ENCODE measurements at places on chromosomes 3 and 15.
A peak's percentile ranks its signal among the peaks of the same experiment; 100 is the strongest.

- DNase-seq, result peak; percentile 74
These were observed 141.9 kb downstream of the PGPEP1L start for GRCh38 chr15:98865397-98866339.

DNA sequence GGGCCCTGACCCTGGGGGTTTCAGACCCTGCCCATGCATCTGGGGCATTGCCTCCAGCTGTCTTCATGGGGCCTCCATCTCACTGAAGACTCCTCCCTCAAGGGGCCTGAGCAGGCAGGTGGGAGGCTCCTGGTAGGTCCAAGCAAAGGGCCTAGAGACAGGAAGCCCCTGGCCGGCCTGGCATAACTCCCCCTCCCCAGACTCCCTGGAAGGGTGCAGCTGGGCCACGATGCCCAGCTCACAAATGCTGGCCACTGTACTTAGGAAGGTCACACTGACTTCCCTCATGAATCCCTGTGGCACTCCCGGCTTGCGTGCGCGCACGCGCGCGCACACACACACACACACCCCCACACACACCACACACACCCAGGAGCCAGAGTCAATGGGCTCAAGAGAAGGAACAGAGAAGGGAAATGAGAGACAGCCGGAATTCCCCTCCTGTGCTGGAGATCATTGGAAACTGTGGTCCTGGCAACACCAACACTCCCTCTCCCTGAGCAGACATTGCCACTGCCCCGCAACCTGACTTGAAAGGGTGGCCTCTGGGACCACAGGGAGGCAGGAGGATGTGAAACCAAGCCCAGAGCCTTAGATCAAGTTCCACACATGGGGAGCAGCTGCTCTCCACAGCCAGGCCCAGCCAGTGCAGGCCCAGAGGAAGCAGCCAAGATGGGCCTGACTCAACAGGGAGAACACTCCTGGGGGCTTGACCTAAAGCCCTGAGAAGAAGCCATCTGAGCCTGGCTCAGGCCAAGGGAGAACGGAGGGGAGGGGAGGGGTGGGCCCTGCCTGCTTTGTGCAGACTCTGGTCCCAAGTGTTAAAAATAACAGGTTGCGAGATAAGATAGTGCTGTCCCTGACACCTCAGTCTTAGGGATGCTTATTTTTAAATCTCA lies 69.7 kb downstream of the SCN5A start:
- DNase-seq, result no peak

DNA sequence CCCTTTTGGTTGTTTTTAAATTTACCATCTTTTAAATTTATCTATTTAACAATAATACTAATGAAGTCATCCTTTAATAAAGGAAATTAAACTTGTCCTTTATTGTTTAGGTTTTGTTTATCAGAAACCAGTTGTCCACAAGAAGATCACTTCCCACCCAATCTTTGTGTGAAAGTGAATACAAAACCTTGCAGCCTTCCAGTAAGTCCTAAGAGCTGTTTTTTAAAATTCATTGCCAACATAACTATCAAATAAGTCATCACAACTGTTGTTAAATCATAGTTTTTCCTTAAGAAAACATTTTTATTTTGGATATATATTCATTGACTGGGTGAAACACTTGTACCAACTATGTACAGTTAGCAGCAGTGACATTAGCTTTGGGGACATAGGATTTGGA lies 59.4 kb downstream of the CALML4 start:
- no peak for DNase-seq

DNA sequence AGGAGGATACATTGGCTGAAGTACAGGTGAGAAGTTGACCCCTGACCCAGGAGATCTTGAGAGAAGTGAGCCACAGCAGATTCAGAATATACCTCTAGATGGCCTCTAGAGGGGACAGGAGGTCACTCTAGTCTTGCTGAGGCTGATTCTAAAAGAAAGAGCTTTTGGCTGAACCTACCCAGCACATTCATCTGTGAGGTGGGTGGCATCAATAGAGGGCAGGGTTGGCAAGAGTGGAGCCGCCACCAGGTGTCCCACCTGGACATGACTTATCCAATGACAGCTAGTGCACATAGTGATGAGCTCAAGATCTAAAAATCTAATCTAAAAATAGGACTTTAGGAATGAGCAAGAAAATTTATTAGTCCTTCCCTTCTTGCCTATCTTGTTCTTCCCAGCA lies 51.6 kb downstream of the CYP19A1 start:
- DNase-seq, result no peak

DNA sequence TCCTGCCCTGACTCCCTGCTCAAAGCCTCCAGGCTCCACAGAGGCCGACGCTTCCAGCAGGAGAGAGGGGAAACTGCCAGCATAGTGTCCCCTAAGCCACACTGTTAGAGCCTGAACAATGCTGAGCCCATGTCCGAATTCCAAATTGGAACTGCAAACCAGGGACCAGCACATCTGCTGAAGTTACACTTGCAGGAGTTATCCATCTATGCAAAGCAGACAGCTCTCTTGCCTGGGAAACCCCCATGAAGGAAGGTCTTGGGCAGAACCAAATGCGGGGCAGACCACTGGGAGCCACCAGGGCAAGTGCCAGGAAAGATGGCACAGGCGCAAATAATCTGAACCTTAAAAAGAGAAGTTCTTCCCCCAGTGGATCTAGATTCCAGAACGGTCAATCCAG lies 625 bp downstream of the LRRC15 start:
- no peak for DNase-seq

- DNase-seq, result no peak
These were observed 52.0 kb downstream of the SMAD3 start for GRCh38 chr15:67117370-67117769.

GRCh38 chr15:63421433-63421832 lies 39.8 kb upstream of the CA12 start:
- no peak for DNase-seq

- DNase-seq, result no peak
These were observed 449.3 kb upstream of the THRB start for GRCh38 chr3:24943961-24944360.

DNA sequence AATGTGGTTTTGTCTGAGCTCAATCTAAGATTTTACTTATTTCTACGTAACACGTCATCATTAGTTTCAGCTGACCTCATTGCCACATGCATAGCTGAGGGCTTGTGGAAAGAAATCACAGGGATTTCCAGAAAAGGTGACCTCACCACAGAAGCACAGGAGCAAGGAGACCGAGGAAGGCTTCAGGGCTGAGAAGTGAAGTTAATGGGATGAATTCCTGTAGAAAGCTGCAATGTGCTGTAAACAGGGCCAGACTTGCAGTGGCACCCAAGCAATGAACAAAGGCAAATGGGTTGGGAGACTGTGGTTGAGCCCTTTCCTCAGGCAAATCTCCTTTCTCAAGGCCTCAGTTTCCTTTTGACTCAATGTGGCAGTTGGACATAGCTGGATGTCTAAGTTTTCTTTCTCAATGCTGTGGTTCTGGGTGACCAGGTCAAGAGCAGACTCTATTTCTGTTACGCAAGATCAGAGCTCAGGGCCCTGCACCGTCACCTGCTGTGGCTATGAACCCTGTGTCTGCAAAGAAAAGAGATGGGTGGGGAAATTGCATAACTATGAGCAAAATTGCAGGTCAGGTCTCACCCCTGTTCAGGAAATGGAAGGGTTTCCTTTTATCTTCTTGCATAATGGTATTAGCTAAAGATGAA lies 252.2 kb upstream of the TBL1XR1 start:
- no peak for DNase-seq

GRCh38 chr3:172287937-172288477 lies 160.2 kb downstream of the GHSR start:
- no peak for DNase-seq

DNA sequence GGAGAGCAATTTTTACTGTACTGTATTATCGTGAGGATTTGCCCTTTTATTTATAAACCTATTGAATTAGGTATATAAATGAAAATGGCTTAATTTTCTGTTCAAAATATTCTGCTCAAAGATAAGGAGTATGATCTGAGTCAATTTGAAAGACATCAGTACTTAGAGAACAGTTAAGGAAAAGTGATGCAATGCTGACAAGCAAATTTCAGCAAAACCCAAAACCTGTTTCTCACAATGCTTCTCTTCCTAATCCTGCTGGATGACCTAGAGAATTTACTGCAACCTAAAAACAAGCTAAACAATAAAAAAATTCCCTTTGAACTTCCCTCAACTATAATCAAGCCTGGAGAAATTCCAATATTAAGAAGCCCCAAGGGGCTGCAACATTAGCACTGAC lies 82.7 kb downstream of the RFX7 start:
- DNase-seq, result no peak

DNA sequence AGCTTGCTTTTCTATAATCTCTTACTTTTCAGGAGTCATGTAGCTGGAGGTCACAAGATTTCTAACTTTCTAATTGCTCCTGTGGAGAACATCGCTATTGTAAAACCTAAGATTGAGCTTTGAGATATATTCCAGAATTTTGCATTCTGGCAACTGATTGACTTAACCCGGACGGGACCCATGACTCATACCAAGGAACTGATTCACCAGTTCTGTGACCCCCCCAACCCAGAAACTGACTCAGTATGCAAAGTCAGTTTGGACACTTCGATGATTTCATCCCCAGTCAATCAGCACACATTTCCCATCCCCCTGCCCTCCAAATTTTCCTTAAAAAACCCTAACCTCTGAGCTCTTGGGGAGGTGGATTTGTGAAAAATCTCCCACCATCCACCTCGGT lies 396.5 kb upstream of the GBE1 start:
- DNase-seq, result no peak

DNA sequence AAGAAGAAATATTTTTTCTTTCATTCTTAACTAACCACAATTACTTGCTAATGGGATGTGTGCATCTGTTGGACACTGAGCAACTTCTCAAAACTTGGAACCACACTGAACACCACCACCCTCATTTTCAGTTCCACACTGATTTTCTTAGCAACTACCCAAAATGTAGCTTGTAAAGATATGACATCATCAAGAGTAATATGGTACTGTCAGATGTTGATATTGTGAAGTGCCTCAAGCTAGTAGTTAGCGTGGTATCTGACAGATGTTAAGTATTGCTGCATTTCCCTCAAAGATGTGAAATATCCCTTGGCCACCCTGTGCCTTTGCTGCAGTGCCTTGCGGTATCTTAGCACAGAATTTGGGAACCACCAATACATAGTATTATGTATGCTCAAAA lies 9.3 kb downstream of the RFTN1 start:
- no peak for DNase-seq

- DNase-seq, result no peak
These were observed 272.1 kb downstream of the UNC13C start for GRCh38 chr15:54250326-54250725.

- no peak for DNase-seq
These were observed 106.3 kb downstream of the PLD1 start for GRCh38 chr3:171704002-171704401.

All from activated CD8-positive, alpha-beta memory T cell treated with anti-CD3 and anti-CD28 coated beads, Interleukin-2, amount 50 U/mL, for 4 hours (primary cell).